ENCODE measurements at places on chromosomes 12 and 14.
A peak's percentile ranks its signal among the peaks of the same experiment; 100 is the strongest.

- no peak for DNase-seq
Observed at GRCh38 chr14:38217553-38217952, 9.8 kb downstream of the SSTR1 start.

DNA sequence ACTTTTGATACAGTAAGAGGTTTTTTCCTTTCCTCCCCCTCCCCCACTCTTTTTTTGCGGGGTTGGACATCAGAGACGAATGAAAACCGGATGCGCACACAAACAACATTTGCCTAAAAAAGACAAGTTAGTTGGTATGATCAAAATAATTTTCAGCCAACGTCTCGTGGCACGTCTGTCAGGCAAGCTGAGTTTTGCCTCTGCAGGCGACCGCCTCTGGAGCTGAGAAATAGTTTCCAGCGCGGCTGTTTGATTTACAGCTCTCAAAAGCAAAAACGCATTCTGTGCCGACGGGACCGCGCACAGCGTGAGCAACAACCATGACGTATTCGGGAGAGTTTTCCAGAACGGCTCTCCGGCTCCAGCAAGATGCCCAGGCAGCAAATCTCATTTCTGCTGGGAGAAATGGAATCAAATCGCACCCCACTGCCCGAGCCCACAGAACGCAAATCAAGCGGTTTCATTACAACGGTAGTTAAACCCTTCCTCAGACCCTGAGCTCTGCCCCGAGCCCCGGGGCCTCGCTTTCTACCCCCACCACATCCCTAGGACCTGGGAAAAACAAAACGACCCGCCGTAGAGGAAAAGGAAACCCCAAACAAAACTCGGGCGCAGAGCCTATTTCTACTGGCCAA, 14.2 kb upstream of the CALM1 start:
- peak; percentile 66 for DNase-seq

DNA sequence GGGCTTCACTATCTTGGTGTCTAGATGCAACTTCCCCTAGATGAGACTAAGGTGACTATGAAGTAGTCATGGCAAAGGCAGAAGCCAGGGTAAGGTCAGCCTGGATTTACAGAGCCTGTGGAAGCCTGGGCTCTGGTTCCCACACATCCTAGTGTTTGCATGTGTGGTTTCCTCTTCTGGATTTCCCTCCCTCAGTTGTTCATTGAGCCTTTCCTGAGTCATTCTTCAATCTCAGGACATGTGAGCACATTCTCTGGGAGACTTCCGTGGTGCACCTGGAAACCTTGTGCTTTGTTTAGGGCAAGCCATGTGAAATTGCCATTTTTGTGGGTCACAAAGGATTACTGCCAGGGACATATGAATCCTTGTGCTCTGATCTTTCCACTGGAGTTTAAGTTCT, 236.6 kb downstream of the C12orf75 start:
- DNase-seq = no peak

- no peak for DNase-seq
Observed at GRCh38 chr14:51883232-51883631, 22.8 kb downstream of the GNG2 start.

GRCh38 chr14:51697848-51698247, 46.1 kb downstream of the FRMD6 start:
- no peak for DNase-seq

DNA sequence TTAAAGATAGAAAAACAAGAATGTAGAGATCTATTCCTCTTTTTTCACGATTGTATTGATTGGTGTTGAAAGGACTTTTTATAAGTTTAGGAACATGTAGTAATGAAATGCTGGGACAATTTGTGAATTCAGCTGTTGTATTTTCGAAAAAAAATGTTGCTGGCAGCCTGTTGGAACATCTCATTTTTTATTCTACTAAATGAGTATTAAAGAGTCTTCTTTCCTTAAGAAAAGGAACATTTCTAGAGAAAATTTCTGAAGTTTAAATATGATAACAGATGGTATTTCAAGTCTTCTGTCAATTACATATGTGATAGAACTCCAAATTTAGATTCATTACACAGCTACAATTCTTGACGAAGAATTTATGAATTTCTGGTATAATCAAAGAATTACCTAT, 189.6 kb downstream of the TMEM117 start:
- DNase-seq = no peak

DNA sequence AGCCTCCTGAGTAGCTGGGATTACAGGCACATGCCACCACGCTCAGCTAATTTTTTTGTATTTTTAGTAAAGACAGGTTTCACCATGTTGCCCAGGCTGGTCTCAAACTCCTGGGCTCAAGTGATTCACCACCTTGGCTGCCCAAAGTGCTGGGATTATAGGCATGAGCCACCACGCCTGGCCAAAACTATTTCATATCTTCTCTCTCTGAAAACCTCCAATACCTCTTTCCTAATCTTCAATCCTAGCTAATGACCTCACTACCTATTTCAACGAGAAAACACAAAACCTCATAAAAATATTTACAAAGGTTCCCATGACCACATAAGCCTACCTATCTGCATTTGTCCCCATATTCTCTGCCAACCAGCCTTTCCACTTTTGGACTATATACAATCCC, 32.3 kb upstream of the ANKS1B start:
- no peak for DNase-seq

DNA sequence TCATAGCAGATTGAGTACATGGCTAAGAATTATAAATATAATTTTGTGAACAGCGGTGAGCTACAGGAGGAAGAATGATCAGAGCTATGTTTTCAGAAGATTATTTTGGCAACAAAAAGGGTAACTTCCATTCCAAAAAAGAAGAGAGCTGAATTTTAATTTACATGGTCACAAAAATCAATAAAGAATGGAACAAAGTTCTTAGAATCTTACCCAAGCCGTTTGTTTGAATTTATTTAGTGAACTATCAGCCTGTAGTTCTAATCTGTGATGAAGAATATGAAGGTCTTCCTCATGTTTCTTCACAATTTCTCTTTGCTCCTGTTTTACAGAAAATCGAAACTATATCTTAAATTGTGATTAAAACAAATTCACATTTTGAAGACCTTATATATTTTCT, 54.4 kb upstream of the C12orf50 start:
- no peak for DNase-seq

DNA sequence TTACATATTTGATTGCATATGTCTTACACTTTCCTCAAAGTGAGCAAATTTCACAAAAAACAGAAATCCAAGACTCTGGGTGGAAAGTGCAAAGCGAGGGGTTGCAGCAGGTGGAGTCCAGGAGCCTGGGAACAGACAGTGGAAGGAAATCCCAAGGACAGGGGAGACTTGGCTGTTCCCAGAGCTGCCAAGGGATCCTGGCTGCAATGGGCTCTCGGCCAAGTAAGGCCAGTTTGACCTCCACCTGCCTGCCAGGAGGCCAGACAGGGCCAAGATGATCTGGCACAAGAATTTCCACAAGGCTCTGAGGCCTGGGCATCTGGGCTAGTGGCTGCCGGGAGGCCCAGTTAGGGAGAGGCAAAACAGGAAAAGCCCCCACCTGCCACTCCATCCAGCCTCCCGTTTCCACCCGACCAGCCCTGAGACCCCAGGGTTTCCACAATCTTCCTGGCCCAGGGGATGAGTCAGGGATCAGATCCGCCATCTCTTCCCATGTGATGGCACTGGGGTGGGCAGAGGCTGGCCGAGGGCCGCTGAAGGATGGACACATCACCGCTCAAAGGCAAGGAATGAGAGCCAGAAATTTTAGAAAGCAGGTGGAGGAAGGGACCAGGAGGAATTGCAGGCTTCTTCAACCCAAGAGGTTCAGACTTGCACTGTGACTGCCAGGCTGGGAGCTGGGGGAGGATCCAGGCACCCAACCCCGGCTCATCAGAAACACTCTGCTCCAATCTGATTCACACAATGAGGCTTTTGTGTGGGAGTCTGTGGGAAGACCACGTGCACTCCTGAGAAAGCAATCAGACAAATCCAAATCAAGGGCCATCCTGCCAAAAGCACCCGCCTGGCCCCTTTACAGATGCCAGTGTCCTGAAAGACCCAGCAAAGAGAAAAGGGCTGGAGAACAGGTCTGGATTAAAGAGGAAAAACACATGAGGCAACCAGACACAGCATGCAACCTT, 16.3 kb downstream of the SCARB1 start:
- DNase-seq = no peak

DNA sequence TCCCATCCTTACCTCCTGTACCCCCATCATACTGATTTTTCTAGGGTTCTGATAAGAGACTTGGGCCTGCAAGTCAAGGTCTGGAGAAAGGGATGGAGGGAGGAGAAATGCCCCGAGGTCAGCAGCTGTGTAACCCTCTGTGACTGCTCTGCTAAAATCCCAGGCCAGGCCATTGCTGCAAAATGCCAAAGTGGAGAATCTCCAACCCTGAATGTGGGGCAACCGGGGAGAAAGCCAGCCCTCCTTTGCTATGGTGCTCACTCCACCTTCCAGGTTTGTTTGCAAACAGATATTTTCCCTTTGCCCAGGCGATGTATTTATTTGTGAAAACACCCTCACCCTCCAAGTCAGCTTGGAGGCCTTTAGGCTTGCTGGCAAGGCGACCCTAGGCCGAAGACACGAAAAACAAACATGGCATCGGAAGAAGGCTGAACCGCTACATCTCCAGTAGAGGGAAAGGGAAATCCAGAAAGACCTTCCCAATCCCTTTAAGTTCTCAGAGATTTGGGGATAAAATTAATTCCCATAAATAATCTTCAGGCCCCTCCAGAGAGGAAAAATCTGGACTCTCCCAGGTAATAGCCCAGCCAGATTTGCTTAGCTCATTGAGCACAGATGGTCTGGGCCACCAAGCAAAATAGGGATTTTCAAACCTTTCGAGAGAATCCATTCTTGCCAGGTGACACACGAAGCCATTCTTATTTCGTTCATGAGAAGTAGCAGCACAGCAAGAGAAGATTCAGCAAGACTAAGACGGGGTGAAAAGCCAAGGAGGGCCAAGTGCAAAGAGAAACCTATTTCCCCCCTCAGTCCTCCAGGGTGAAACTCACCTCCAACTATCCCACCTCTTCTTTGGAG, 1.3 kb upstream of the TBX5 start:
- DNase-seq = no peak

DNA sequence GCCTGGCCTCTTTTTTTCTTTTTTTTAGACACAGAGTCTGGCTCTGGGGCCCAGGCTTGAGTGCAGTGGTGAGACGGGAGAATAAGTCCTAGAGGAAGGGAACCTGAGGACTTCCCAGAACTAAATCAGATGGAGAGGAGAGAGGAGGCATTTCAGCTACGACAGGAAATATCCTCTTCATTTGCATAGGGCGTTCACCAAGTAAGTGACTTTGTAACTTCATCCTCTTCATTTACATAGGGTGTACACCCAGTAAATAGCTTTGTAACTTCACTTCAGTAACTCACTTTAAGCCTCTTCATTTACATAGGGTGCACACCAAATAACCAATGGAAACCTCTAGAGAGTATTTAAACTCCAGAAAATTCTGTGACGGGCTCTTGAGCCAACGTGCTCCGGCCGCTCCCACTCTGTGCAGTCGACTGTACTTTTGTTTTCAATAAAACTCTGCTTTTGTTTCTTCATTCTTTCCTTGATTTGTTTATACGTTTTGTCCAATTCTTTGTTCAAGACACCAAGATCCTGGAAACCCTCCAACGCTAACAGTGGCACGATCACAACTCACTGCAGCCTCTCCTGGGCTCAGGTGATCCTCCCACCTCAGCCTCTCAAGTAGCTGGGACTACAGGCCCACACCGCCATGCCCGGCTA, 21.4 kb upstream of the ANKRD9 start:
- no peak for DNase-seq

GRCh38 chr14:101025696-101026095, 122.2 kb upstream of the RTL1 start:
- DNase-seq = no peak

DNA sequence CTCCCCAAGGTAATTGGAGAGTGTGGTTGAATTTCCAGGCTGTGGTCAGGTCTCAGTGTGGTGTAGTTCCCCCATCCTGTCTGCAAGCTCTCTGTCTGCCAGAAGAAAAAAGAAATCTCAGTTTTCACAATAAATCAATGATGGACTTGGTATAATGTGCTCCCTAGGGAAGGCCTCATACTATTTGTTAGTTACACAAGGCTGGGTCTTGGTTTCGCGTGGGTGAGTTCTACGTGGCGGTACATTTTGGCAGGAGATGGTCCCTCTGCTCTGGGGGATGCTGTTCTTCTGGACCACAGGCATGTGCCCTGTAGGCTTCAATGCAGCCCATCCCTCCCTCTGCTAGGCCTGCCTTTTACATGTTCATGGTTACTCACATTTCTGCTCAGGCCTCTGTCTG, 206.4 kb upstream of the PELI2 start:
- DNase-seq = no peak

- no peak for DNase-seq
Observed at GRCh38 chr12:2332947-2333346, 280.2 kb downstream of the CACNA1C start.

DNA sequence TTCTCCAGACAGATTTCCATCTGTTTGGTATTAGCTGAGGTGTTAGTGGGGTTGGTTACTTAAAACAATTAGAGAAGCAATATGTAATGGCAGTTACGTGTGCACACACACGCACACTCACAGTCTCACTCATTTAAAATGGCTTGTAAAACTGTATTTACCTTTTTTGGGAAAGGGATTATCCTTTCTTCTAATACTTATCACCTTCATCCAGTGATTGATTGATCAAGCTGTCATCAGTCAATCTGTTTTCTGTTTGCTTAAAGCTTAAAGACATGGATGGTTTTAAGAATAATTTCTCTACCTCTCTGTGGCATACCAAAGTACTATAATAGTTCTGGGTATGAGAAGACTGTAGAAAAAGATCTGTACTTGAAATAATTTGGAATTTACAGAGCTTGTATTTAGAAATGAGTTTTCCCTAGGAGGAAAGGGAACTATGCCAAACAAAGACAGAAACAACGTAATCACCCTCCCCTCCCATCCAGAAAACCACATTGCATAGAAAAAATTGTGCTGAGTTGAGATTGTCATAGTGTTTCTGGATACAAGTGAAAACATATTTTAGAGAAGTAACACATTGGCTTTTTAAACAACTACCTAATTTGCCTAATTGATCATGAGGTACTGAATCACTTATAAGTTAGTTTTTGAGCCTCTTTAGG, 455.8 kb downstream of the PCNX1 start:
- DNase-seq = no peak

GRCh38 chr12:53735-54730, 12.5 kb upstream of the IQSEC3 start:
- DNase-seq = no peak

DNA sequence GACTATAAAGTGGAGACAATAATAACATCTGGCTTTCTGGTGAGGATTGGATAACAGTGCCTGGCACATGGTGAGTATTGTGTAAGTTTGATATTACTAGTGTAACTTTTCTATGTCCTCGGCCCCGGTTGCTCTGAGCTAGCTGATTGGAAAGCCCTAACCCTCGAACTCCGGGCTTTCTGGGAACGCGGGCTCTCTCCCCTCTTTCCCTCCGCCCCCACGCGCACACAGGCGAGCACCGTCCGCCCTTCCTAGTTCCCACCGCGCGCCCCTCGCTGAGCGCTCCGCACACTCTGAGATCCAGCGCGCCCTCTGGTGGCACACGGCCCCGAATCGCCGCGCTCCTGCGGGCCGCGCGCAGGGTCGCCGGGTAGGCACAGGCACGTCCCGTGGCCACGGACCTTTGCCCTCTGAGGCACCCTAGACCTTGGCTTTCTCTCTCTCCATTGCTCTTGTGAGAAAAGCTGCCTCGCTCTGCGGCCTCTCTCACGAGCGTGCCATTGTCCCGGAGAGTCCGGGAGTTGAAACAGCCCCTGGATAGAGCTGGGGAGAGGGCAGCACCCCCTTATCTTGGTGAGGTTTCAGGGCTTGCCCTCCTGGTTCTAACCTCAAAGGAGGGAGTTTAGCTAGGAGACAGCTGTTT, 23.2 kb upstream of the ESRRB start:
- DNase-seq = peak; percentile 37

- peak; percentile 60 for DNase-seq
Observed at GRCh38 chr12:8045952-8046944, 13.7 kb downstream of the FOXJ2 start.

All from activated T-helper 2 cell treated with anti-CD3 and anti-CD28 coated beads, Interferon-gamma antibody, Interleukin-2, Interleukin-4, amounts not matched to agents 10 μg/mL and 5 μg/mL and 100 μg/mL, durations not matched to agents 14 hours and 24 hours and 36 hours (primary cell).